ENCODE measurements at places on chromosomes 7 and 10. TPM values are rescaled to one million over a fixed set of nuclear protein-coding genes. Genes with fewer than 3 reads are reported as not detected.
A peak's percentile ranks its signal among the peaks of the same experiment; 100 is the strongest.

GRCh38 chr7:4227105-4228010 lies 454.7 kb upstream of the FOXK1 start:
- DNase-seq = no peak

DNA sequence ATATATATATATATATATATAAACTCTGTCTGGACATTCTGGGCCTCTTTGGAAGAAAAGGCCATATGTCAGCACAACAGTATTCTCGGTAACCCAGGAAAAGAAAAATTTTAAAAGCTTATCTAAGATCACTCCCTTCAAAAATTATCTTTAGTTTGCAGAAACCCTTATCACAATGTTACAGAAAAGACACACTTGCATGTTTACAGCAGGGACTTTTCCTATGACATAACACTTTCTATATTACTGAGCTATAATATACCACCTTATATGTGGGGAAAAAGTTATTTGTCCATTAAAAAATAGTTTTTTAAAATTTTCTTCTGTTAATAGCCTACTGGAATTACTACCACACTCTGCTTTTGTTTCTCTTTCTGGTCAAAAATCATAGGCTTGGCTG lies 25.4 kb downstream of the ANKRD61 start:
- DNase-seq = no peak

DNA sequence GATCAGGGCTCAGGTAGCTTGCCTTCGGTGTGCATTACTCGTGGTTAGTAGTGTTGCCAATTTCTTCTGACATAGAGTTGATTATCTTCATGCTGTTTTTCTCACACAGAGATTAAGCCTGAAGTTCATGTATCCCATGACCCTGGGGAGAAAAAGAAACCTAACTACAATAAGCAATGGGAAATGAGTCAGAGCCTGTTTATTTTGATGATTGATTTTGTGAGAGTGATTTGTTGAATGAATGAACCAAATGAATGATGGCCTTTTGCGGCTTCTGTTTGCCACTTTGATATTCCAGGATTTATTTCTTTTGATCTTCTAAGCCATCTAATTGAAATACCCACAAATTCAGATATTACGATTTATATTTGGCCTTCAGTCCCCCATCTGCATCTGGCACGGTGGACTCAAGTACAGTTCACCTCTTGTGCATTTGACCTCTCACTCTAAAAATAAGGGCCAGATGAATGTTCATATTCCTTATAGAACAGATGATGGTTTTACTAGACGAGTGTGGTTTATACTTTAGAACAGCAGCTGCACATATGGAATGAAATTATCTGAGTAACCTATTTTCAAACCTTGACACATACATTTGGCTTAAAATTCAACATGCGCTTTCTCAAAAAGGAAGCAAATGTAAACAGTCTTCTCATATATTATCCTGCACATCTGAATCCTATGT lies 110.7 kb downstream of the PLCE1 start:
- no peak for DNase-seq

- DNase-seq = no peak
Measured at GRCh38 chr10:127364034-127364433, 167.6 kb upstream of the INSYN2A start.

The DPYSL4 gene
- total RNA-seq = 145 TPM

The RPEL1 gene
- total RNA-seq = not detected

DNA sequence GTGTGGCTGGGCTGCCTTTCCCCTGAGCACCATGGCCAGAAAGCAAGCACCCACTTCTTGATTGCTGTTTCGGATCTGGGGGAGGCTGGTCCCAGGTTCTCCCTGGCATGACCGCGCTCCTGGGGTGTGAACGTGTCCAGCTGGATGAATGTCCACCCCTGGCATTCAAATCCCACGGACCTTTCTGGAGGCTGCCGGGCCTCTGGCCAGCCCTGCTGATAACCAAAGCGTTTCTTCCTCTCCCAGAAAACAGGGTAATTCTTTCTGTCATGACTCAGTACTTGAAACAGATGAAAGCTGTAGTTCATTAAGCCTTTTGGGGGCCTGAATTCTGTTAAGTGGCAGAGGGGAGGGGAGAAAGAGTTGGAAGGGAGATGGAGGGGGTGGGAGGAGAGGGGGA lies 73.1 kb upstream of the SAMD8 start:
- DNase-seq = no peak

DNA sequence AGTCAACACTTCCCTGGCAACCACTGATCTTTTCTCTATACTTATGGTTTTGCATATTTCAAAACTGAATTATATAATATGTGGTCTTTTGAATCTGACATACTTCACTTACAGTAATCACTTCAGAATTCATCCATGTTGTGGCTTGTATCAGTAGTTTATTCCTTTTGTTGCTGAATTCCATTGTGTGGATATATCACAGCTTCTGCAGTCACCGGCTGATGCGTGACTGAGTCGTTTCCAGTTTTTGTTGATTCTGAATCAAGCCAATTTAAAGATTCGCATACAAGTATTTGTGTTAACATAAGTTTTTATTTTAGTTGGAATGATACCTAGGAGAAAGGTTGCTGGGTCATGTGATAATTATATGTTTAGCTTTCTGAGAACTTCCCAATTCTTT lies 672.5 kb upstream of the ANKRD30A start:
- no peak for DNase-seq

DNA sequence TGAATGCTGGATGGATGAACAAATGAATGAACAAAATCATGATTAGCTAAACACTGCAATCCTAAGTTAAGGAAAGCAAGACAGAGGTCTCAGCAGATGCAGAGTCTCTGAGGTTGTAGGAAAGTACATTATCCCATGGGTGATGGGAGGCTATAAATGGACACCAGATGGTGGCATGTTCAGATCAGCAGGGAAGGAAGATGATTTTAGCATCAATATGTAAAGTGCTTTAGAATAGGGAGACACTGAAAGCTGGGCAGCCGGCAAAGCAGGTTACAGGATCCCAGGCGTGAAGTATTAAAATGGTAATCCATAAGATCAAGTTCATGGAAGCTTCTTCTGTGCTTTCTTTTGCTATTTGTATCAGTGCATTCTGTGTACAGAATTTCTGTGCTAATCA lies 7.9 kb upstream of the RAPGEF5 start:
- DNase-seq = no peak

The HELLS gene
- 187 TPM for total RNA-seq

DNA sequence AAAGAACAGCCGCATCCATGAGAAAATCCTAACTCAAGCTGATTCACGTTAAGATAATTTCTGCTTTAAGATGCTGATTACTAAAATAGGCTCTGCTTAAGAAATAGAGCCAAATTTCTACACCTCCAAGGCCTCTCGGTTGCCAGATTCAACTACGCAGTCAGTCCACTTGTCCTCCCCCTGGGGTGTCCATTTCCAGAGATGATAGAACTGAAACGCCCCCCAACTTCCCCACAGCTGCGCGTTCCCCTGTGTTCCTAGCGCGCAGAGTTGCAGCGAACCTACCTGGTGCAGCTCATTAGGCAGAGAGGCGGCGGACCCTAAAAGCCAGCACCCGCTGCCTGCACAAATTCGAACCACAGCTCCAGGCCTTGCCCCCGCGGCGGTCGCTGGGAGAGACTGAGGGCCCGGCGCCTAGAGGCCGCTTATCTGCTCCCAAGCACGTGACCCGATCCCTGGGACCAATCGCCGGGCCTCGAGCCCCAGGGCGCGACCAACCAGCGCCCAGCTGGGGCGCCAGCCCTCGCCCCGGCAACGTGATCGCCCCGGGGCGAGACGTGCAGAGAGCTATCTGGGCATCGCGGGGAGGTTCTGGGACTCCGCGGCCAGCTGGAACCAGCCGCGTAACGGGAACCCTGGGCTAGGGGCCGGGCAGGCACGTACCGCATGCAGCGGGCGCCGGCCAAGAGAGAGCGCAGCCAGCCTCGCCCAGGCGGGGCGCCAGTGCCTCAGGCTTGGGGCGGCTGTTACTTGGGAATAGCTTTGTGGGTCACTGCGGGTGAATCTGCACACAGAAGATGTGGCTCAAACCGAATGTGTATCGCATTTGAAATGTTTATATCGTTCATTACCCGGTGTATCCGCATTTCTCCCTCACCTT lies at the start of gene PPP1R3C:
Gene PPP1R3C, minus strand, starts transcription at position 401 of the 880 bp plus-strand sequence. Its CDS starts 102 bp downstream, at position 299.
- peak; percentile 60 for DNase-seq

The TUBB8 gene
- 0.68 TPM for total RNA-seq

The RGR gene
- 0.23 TPM for total RNA-seq

The CAV1 gene
- 3.7 TPM for total RNA-seq

DNA sequence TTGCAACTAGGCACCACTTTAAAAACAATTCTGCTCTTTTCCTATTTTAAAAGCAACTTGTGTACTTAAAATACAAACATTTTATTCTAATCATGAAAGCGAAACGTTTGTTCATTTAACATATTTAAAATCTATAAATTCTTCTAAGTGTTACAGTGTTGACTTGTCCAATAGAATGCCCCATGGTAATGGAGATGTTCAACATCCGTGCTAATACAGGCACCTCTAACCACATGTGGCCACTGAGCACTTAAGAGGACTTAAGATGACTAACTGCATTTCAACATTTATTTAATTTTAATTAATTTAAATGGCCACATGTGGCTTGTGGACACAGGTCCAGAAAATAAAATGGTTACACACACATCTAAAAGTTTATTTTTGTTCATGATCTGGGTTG lies 115.1 kb downstream of the TPK1 start:
- no peak for DNase-seq

The CYP17A1 gene
- not detected for total RNA-seq
